Activated CD4-positive, alpha-beta T cell treated with anti-CD3 and anti-CD28 coated beads for 24 hours (primary cell): ENCODE measurements at places on chromosomes 2 and 18.

- no peak for DNase-seq
Observed at GRCh38 chr2:61262699-61263098, 100.7 kb downstream of the C2orf74 start.

GRCh38 chr18:53991805-53992204 is 232.7 kb downstream of the MBD2 start:
- no peak for DNase-seq

DNA sequence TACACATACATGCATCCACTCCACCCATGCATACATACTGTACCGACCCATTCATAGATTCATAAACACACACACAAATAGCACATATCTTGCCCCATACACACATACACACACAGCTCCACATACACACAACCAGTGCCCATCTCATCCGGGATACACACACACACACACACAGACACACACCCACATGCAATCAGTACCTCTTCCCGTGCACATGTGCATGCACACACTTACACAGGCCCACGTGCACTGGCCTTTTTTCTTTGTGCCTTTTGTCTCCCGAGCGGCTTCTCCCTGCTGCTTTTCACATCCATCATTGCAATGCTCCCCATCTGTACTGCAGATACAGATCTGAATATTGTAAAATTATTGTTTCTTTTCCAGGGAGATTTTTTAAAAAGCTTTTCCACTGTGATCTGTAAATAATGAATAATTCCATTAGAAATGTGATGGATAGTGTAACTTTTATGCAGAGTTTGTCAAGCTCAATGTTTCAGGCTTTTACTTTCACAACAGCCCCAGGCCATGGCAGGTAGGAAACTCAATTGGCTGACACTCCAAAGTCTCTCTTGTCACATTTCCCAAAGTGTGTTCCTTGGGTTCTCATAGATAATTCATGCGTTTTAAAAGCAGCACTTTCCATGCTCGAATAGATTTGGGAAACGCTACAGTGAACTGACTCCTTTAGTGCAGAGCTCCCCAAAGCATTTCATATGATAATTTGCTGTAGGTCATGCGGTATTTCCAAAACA is 393.5 kb downstream of the CTNNA2 start:
- DNase-seq, result no peak

GRCh38 chr2:65649811-65650589 is 217.6 kb upstream of the SPRED2 start:
- DNase-seq, result no peak

DNA sequence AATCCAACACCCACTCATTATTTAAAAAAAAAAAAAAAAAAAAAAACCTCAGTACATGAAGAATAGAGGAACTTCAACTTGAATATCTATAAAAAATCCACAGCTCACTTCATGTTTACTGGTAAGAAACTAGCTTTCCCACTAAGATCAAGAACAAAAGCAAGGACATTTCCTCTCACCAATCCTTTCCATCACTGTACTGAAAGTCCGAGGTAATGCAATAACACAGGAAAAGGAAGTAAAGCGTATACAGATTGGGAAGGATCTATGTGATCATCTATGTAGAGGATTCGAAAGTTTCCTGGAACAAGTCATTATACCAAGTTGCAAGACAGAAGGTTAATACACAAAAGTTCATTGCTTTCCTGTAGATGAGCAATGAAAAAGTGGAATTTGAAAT is 63.2 kb downstream of the ROCK2 start:
- no peak for DNase-seq

- DNase-seq, result no peak
Observed at GRCh38 chr2:11858883-11859282, 112.5 kb downstream of the LPIN1 start.

GRCh38 chr2:24570225-24570624 is 79.2 kb downstream of the NCOA1 start:
- DNase-seq, result no peak

GRCh38 chr2:3195641-3196476 is 181.8 kb downstream of the EIPR1 start:
- no peak for DNase-seq

GRCh38 chr2:159867567-159868361 is 69.8 kb upstream of the CD302 start:
- DNase-seq, result no peak

GRCh38 chr2:8586457-8587051 is 95.3 kb upstream of the ID2 start:
- DNase-seq, result no peak

GRCh38 chr2:128446874-128447537 is 128.3 kb upstream of the HS6ST1 start:
- DNase-seq, result no peak

DNA sequence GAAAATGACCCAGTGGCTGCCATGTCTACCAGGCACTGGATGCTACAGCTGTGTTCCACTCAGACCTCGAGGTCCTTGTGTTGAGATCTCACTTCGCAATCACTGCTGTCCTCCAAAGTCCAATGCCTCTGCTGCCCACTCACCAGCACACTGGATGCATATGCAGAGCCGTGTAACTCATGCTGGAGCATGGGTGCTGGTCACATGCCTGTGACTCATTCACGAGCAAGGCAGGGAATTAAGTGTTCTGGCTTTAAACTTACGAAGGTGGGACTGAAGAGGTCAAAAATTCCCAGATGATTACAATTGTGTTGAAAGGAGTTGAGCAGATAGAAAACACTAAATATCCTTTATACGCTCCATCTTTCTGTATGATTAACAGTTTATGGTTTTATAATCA is 417.5 kb downstream of the NUP35 start:
- DNase-seq, result no peak

GRCh38 chr2:129712676-129712985 is 266.8 kb upstream of the RAB6C start:
- DNase-seq, result no peak

- DNase-seq, result no peak
Observed at GRCh38 chr2:20361893-20362292, 11.2 kb upstream of the PUM2 start.

DNA sequence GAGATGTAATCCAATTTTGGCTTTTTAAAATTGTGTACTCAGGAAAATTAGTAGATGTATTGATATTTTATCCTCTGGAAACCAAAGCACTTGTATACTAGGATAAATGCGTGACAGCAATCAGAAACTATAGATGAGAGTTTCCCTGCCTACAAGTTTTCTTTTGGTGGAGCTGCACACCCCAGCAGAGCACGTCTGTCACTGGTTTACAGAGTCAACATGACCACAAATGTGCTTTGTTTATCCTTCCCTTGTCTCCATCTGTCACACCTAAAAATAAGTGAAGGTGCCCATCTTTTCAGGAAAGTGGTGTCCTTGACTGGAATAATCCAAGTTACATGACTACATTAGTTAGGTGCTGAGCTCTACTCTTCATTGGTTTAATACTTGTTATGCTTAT is 210.4 kb upstream of the DSEL start:
- DNase-seq, result no peak

DNA sequence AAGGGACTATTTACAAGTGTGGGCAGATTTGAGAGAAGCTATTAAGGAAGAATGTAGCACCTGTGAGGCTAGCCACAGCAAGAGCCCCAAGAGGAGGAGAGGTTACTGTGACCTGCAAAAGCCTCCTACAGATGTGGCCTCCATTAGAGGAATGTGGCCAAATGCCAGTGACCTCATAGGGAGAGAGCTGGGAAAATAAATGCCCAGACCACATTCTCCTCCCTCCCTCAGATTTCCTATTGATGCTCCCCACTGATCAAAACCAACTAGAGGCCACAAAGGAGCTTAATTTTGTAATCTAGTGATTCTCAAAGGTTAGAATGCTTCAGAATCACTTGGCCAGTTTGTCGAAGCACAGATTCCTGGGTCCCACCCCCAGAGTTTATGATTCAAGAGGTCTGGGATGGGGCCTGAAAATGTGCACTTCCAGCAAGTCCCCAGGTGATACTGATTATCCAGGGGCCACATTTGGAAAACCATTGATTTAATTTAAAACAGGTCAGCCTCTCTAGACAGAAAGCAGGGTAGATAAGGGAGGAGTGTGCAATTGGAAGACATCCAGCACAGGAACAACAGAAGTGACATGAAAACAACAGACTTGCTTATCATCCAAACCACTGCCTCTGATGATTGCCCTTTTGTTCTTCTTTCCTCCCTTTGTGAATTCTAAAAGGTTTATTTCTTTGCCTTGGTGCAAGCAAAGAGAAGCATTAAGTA is 61.2 kb upstream of the RBBP8 start:
- no peak for DNase-seq

DNA sequence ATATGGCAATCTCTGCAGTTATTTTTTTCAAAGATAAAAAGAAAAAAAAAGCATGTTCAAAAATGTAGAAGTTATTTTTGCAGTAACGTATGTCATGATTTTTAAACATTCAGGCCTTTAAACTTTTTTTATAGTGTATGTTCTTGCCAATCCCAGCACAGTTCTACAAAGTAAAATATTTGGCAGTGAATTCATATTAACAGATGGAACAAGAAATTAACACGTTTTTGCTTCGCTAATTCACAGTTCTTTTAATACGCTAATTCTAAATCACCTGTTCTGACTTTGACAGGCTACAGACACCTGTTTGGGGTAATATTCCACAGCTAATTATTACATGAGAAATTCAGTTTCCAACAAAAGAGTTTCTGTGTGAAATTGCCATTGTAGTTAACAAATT is 183.2 kb downstream of the ARHGAP15 start:
- no peak for DNase-seq

DNA sequence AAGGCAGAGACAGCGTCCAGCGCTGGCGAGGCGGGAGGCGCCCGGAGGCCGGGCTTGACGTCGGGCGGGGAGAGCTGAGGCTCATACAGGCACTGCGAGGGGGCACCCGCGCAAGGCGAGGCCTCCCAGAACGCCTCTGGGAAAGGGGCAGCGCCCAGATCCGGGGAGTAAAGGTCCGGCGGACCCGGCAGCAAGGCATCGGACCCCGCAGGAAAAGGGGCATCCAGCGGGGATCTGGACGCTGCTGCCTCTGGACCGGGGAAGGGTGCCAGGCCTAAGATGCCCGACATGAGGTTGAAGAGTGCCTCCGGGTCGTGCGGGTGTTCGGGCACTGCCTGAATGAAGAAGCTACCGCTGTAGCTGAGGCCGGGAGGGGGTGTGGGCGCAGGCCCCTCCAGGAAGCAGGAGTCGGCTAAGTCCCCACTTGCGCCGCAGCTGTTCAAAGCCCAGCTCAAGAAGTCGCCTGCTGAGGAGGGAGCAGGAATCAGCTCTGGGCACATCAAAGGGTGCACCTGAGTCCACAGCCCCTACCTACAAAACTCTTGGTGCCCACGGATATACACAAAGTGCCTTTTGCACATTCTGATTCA is 937 bp downstream of the EGR4 start:
- no peak for DNase-seq

DNA sequence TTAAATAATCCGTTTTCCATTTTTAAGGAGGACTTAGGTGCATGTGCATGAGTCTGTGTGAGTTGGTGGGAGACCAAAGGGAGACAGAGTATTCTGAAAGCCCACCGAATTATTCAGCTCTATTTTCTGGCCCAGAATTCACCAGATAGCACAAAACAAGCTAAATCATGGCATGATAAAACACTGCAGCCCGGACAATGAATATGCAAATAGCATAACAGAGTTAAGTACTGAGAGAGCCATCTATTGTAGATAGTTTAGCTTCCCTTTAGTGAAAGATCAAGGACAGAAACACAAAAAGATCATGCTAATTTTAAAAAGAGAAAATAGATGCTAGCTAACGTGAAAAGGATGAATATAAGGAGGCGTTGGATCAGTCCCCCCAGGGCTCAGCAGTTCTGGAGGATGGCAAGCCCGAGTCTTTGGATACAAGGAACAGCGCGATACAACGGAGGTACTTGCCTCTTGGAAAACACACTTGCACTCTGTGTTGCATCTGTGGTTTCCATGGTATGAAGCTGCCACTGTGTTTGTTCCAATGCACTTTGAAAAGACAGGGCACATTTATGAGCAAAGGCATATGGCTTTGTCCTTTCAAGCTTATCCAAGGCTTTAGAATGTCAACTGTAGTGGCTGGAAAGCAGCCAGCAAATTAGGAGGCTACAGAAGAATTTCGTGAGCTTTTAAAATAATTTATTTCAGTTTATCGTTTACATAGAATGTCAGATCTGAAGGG is 119.9 kb downstream of the LYPD1 start:
- no peak for DNase-seq

DNA sequence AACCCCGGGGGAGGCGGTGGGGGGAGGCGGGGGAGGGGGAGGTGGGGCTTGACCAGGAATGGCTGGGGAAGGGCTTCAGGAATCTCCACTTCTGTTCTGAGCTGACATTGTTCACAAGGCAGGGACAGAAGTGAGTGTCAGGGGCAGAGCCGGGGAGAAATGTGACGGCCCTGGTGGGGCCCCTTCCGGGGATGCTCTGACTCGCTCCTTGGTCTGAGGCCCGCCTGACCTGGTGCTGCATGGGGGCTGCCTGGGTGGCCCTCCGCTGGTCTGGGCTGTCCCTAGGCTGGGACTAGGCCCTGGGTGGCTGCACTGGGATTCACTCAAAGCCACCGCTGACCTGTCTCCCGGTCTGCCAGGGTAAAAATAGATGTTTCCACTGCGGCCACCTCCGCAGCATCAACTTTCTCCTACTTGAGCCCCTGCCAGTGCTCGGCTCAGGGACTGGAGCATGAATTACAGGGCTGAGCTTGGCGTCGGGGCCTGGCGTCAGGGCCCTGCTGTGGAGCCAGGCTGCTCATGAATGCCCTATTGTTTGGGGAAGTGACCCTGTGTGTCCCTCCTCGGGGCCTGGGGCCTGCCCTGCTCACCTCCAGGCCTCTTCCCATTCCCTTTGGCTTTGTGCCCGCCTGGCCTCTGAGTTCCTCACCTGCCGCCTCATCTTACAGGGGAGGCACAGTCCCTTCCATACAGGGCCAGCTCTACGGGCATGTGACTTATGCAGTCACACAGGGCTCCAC is 247.5 kb downstream of the DYSF start:
- DNase-seq, result no peak

- no peak for DNase-seq
Observed at GRCh38 chr2:57291209-57291608, 755.4 kb upstream of the VRK2 start.

DNA sequence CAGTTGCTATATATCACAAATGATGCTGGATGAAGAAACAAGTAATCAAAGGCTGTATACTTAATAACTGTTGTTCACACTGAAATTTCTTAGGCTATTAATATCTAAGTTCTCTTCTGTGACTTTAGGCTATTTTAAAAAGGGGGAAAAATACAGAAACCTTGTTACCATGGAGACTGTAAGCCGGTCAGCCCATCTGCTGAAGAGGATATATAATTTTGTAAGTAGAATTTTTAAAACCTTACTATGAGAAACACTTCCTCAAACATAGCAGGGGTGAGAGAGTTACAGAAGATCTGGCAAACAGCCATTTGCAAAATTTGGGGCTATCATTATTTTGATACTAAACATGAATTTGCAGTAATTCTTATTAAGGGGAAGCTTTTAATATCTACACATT is 27.8 kb downstream of the CACNB4 start:
- no peak for DNase-seq

- no peak for DNase-seq
Observed at GRCh38 chr2:53820711-53821110, 33.9 kb downstream of the ERLEC1 start.
